A172 (cell line): ENCODE measurements at places on chromosomes 5 and 9. TPM values are rescaled to one million over a fixed set of nuclear protein-coding genes. Genes with fewer than 3 reads are reported as not detected.

- DNase-seq, result no peak
These were observed 173.8 kb downstream of the MAST4 start for GRCh38 chr5:66769839-66770617.

DNA sequence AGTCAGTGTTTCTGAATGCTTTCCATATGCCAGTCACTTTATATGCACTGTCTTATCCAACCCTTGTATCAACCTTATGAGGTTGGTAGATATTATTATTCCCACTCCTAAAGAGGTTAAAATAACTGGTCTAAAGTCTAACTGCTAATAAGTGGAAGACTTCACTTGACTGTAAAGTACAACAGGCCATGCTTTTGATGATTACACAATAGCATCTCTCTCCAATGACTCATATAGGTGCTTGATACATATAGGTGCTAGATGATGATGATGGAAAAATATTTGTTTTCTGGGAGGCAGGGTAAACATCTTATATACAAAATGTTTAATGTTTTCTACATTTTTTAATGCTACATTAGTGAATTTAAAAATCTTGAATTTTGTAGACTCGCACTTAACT lies 75.9 kb upstream of the NR3C1 start:
- no peak for DNase-seq

DNA sequence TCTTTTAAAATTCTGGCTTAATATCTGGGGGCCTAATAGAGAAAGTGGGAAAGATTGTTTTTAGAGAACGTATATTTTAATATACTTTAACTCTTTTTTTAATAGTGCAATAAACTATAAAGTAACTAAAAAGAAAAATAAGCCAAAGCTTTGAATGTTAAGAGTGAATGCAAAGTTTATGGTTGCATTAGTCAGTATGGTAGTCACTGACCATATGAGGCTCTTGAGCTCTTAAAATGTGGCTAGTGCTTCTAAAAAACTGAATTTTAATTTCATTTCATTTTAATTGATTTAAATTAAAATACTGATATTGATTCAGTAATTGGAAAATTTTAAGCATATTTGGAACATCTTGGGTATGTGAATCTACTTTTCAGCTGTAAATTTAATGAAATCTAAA lies 310.7 kb downstream of the PJA2 start:
- no peak for DNase-seq

- no peak for DNase-seq
These were observed 59.1 kb downstream of the PHF2 start for GRCh38 chr9:93635186-93636107.

DNA sequence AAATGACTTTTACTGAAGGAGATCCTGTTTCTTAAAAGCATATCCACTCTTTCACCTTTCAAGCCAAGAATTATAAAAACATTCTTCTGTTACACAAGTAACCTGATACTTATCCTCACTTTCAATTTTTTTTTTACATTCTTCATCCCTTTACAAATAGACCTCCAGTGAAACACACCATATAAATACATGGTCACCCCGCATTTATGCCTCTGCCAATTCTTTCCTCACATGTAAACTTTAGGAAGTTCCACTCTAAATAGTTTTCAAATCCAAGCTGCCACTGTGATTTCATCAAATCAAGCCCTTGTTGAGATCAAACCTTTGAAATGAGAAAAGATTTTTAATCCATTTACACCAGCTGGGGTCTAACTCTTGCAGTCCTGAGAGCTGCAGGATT lies 40.0 kb downstream of the GAS1 start:
- DNase-seq, result no peak

- peak; percentile 63 for DNase-seq
These were observed 105.6 kb upstream of the PCA3 start for GRCh38 chr9:76658510-76659231.

GRCh38 chr5:41794471-41794870 lies 75.8 kb downstream of the OXCT1 start:
- peak; percentile 76 for DNase-seq

DNA sequence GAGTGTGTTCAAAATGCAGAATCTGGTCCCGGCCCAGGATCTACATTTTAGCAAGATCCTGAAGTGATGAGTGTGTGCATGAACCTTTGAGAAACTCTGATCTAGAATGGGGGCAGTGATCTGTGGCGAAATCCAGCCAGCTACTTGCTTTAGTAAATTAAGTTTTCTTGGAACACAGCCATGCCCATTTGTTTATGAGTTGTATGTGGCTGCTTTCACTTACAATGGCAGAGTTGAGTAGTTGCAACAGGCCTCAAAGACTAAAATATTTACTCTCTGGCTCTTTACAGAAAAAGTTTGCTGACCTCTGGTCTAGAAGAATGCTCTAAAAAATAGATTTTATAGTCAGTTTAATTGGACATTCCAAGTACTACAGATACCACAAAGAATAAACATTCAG lies 588.3 kb downstream of the BNC2 start:
- DNase-seq, result peak; percentile 8

GRCh38 chr5:102294886-102295395 lies 1.1 kb downstream of the SLCO4C1 start:
- no peak for DNase-seq

GRCh38 chr5:167576897-167577296 lies 714.5 kb upstream of the WWC1 start:
- no peak for DNase-seq

GRCh38 chr5:3995954-3996619 lies 400.5 kb downstream of the IRX1 start:
- DNase-seq, result no peak

DNA sequence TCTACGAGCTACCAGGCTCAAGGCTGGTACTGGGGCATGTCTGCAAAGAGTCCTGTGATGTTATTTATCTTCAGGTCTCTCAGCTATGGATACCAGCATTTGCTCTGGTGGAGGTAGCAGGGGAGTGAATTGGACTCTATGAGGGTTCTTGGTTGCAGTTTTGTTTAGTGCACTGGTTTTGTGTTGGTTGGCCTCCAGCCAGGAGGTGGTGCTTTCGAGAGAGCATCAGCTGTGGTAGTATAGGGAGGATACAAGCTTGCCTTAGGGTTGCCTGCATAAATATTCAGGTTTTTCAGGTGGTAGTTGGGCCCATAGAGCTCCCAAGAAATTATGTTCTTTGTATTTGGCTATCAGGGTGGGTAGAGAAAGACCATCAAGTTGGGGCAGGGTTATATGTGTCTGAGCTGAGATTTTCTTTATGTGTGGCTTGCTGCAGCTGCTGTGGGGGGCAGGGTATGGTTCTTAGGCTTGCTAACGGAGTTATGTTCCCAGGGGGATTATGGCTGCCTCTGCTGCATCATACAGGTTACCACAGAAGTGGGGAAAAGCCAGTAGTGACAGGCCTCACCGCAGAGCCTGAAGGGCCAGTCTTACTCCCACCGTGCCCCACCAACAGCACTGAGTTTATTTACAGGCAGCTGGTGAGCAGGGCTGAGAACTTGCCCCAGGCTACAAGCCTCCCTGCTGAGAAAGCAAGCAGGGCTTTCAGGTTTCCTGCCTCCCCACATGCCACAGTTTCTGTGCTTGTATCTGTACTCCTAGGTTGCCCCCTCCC lies 9.7 kb upstream of the RIOK2 start:
- DNase-seq, result no peak

GRCh38 chr5:61534481-61535267 lies 202.6 kb downstream of the ZSWIM6 start:
- DNase-seq, result no peak

DNA sequence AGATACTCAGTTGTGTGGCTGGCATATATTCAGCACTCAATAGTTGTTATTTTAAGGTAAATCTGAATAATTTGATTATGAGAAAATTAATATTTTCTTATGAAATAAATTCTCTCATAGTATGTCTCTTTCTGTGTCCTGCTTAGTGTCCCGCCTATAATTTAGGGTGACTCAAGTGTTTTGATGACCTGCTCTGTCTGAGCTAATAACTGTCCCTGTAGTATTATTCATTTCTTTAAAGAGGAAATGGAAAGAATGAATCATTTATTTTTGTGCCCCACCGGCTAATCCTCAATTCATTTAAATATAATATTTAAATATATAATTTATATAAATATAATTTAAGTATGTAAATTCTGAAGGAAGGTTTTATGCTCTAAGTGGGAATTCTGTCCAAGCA lies 4.1 kb downstream of the SLC1A1 start:
- no peak for DNase-seq

DNA sequence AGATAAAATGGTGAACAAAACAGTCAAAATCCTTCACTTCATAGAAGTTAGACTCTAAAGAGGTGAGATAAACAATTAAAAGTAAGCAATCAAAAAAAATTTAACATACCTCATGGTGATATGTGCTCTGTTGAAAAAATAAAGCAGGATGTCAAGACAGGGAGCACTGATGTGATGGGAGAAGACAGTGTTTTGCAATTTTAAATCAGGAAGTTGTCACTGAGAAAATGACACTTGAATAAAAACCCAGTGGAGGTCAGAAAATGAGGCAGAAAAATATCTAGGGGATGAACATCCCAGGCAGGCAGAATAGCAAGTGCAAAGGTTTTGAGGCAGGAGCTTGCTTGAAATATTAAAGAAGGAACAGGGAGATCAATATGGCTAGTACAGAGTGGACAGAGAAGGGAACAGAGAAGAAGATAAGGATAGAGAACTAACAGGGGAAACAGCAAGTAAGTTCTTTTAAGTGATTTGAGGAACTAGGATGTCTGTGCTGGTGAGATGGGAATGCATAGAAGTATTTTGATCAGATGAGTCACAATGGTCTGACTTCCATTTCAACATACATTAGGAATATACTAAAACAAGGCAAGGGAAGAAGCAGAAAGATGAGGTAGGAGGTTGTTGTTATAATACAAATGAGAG lies 130.4 kb downstream of the CHSY3 start:
- no peak for DNase-seq

DNA sequence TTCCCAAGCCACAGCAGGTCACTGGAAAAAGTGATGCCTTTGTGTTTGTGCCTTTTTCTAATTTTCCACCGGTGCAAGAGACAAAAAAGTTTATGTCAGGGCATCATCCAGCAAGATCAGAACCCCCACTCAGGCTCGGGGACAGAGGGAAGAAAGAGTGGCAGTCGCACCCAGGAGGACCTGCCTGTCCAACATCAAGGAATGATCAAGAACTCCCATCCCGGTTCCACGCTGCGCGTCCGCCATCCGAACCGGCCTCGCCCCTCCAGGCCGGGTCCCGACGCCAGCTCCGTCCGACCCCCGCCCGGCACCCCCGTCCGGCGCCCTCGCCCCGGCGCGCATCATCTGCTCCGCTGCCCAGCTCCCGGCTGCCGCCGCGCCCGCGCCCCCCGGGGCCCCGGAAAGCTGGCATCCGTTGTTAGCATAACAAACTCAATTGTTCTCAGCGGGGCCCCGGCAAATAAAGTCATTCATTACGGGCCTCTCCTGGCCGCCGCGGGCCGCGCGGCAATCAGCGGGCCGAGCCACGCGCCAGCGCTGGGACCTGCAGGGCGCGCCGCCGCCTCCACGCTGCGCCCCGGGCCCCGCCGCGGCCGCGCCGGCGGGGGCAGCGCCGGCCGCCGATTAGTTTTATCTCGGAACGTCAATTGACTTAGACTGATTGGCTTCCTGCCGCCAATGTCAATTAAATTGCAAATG lies 48.1 kb downstream of the PAX5 start:
- no peak for DNase-seq

DNA sequence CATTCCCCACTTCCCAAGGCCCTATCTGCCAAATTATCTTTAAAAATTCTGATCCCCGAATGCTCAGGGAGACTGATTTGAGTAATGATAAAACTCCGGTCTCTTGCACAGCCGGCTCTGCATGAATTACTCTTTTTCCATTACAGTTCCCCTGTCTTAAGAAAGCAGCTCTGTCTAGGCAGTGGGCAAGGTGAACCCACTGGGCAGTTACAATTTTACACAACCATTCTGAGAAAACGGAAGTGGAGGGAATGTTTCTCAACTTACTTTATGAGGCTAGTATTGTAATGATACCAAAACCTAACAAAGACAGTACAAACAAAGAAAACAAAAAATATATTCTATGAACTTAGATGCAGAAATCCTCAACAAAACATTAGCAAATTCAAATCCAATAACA lies 100.0 kb downstream of the MCTP1 start:
- no peak for DNase-seq

GRCh38 chr5:95449460-95449859 lies 58.3 kb downstream of the FAM81B start:
- no peak for DNase-seq

The FRMPD1 gene
- total RNA-seq, result 0.19 TPM in 1 of 2 replicates, not detected in the other

The CDH6 gene
- not detected in 2 replicates for total RNA-seq

The CCDC183 gene
- 0.45 and 0.55 TPM in 2 replicates for total RNA-seq

The ZNF454 gene
- not detected in 2 replicates for total RNA-seq

The TMEM252 gene
- total RNA-seq, result not detected in 2 replicates

The THOC3 gene
- 111 TPM in 2 replicates for total RNA-seq

The ZNF346 gene
- total RNA-seq, result 17.6 and 21.1 TPM in 2 replicates

The TERT gene
- 0.95 and 5.2 TPM in 2 replicates for total RNA-seq

The TXNDC8 gene
- total RNA-seq, result not detected in 2 replicates

The APBB3 gene
- total RNA-seq, result 5.9 and 6.1 TPM in 2 replicates

The PROB1 gene
- 0.17 and 0.53 TPM in 2 replicates for total RNA-seq

The TDRD7 gene
- 22.4 and 23.9 TPM in 2 replicates for total RNA-seq

The ANKRD34B gene
- total RNA-seq, result not detected in 2 replicates

The CATSPER3 gene
- total RNA-seq, result not detected in 2 replicates

The PTPN3 gene
- total RNA-seq, result 7.8 and 10.3 TPM in 2 replicates
